ENCODE measurements at places on chromosomes 3 and 15.

GRCh38 chr3:63977893-63978292 lies 45.4 kb downstream of the PSMD6 start:
- DNase-seq: no peak

- DNase-seq: no peak
Measured at GRCh38 chr3:170420307-170420821, 1.7 kb downstream of the CLDN11 start.

- DNase-seq: no peak
Measured at GRCh38 chr3:62325896-62326295, 47.5 kb downstream of the FEZF2 start.

GRCh38 chr15:76982756-76983155 lies 12.2 kb upstream of the PSTPIP1 start:
- no peak for DNase-seq

GRCh38 chr3:158659454-158660237 lies 12.8 kb downstream of the LXN start:
- peak; percentile 28 for DNase-seq

DNA sequence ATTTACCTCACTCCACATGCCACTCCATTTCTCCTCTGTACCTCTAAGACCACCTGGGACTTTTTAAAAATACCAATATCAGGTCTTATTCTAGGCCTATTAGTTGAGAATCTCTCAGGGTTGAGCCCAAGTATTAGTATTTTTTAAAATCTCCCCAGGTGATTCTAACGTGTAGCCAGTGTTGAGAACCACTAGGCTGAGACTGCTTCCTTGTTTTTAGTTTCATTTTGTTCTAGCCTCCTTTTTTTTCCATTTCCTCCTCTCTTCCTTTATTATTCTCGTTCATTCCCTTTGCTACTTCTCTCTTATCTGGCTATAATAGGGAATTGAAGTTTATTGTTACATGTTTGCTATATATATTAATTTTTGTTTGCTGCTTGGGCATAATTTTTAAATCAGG lies 217.8 kb upstream of the CD96 start:
- DNase-seq: no peak

GRCh38 chr3:149273096-149273751 lies 51.6 kb upstream of the CP start:
- no peak for DNase-seq

DNA sequence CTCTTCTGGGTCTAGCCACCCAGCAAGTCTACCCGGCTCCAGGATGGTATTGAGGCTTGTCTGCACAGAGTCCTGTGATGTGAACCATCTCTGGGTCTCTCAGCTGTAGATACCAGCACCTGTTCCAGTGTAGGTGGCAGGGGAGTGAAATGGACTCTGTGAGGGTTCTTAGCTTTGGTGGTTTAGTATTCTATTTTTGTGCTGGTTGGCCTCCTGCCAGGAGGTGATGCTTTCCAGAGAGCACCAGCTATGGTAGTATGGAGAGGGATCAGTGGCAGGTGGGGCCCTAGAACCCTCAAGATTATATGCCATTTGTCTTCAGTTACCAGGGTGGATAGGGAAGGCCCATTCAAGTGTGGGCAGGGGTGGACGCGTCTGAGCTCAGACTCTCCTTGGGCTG lies 283.4 kb upstream of the LYSMD4 start:
- no peak for DNase-seq

- no peak for DNase-seq
Measured at GRCh38 chr3:13301286-13301987, 118.7 kb downstream of the NUP210 start.

- no peak for DNase-seq
Measured at GRCh38 chr3:49716691-49717210, 2.7 kb downstream of the AMIGO3 start.

GRCh38 chr15:69729167-69729748 lies 276.6 kb downstream of the RPLP1 start:
- peak; percentile 67 for DNase-seq

GRCh38 chr15:49989498-49989897 lies 129.5 kb downstream of the ATP8B4 start:
- no peak for DNase-seq
